Effector CD4-positive, alpha-beta T cell (primary cell): ENCODE measurements at places on chromosomes 3 and 15.
A peak's percentile ranks its signal among the peaks of the same experiment; 100 is the strongest.

GRCh38 chr3:114447950-114448479, 154.2 kb downstream of the TIGIT start:
- no peak for DNase-seq

GRCh38 chr3:151203051-151203420, at the start of gene GPR171:
Gene GPR171 (minus strand): TSS chr3:151203216. CDS start chr3:151199386, 3,830 bp downstream.
- peak; percentile 47 for DNase-seq

DNA sequence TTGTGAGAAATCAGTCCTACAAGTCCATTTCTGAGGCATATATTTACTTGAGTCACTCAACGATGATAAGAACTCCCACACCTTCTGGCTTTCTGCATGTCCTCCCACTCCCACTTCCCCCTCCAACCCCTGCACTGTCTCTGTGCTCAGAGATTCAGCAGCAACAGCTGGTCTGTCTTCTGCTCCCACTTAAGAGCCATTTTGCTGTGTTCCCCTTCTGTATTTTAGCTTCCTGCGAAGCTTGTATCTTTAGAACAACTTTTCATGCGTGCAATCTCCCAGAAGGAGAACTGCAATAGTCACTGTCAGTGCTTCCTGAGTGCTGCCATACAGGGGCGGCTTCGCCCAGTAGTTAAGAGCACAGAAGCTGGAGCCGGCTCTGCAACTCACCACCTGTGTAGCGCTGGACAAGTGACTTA, 90.0 kb upstream of the SPATA12 start:
- no peak for DNase-seq

DNA sequence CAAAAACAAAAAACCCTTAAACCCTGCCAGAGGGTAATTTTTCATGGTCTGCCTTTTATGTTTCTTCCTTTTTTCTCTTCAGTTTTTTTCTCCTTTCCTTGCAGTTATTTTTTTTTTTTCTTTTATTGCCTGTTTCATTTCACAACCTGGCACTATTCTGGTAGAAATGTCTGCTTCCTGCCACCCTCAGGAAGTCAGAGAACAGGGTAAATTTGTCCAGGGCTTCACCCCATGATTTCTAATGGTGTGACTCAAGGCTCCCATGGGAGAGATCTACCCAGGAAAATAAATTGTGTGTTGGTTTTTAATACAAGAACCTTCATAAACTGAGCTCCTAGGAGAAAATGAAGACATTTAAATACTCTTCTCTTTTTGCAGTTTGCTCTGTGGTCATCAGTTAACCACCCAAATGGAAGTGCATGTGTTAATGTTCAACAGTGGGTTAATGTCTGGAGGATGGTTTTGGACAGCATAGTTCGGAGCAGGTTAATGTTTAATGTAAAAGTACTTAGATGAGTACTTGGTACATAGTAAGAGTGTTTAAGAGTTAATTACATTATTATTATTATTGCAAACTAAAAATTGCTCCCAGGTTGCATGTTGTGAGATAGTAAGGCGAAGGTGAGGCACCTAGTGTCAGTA, 45.9 kb downstream of the CGNL1 start:
- no peak for DNase-seq

DNA sequence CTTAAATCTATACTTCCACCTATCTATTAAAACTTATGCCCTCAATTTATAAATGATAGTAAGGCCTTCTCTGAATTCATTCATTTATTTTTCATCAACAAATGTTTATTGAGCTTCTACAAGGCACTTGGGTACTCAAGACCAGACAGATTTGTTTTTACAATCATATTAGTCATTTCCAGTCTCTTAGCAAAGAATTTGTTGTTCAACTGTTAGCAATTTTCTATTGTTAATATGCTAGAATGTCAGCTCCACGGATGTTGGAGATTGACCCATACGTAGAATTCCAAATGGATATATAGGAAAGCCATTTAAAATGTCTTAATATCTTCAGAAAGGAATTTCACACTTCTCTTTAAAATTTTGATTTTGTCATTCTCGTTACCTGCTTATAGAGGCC, 36.7 kb downstream of the ZBTB38 start:
- no peak for DNase-seq

- no peak for DNase-seq
These were observed 15.8 kb downstream of the CX3CR1 start for GRCh38 chr3:39264053-39264452.

DNA sequence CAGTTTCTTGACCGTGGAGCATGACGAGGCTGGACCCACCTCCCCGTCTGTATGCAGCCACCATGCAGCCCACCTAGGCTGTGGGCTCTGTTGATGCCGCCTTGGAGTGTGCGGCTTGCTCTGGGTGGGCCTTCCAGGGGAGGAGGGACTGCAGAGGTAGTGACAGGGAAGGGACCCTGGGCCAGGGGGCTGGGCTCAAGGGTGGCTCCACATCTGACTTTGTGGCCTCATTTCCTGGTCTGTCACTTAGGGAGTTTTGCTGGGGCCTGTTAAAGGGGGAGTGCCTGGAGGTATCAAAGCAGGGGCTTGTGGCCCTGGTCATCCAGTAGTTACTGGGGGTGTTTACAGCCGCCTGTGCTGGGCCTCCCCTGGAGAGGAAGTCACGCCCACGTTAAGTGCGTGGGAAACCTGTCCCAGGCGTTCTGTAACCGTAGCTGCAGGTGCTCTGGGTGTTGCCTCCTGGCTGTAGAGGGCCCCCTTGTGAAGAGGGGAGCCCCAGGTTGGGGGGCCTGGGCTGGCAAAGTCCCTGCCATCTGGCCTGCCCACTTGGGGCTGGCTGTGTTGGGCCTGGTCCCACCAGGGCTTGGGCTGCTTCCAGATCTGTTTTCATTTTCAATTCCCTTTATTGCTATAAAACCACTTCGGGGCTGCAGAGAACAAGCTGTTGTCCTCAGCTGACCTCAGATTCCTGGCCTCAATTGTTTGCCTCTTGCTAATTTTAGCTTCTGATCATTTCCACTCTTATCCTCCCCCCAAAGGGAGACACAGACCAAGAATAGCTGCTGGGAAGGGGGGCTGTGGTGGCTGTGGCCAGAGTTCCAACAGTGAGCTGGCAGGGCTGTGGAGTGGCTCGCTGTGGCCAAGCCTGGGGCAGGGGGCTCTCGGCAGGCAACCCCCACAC, 26.5 kb downstream of the KLF13 start:
- no peak for DNase-seq

DNA sequence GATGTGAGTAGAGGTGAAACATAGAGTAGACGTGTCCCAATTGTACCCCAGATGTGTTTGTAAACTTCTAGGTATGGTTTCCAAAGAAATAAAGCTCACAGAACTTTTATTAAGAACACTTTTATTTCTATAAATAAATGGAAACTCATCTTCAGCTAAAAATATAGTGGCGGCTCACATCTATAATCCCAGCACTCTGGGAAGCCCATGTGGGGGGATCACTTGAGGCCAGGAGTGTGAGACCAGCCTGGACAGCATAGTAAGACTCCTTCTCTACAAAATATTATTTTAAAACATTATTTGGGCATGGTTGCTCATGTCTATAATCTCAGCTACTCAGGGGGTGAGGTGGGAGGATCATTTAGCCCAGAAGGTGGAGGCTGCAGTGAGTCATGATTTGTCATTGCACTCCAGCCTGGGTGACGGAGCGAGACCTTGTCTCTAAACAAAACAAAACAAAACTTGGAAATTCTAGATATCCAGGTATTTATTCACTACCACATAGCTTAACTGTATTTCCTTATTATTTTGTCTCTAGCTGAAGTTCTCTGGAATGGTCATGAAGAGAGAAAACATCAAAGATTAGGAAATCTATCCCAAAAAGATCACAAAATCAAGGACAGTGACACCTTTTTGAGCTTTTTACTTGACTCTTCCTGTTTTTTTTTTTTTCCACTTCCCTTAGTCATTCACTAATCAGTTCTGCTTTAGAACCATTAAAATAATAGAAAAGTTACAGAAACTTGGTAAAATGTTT, 258.1 kb downstream of the TIGIT start:
- DNase-seq, result no peak

- no peak for DNase-seq
These were observed 27.2 kb downstream of the SRPRB start for GRCh38 chr3:133832802-133833144.

GRCh38 chr3:194034346-194035336, 101.3 kb upstream of the HES1 start:
- DNase-seq, result no peak

DNA sequence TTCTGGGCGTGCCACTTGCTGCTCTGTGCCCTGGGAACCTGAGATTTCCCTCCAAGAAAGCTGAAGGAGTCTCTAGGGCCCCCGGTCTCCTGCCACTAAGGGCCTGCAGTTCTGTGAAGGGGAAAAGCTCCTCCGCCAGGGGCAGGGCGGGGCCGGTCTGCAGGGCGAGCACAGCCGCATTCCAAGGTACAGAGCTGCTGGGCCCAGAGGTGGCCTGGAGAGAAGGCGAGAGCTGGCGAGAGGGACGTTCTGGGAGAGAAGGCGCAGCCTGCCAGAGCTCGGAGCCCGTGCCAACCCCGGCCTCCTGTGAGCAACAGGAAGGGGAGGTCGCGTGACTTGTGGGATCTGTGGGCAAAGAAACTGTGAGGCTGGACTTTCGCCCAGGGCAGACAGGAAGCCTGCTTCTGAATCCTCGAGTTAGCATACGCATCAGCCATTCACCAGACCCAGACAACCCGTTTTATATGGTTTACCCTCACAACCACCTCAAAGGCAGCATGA, 500.4 kb downstream of the SHQ1 start:
- DNase-seq, result peak; percentile 26

DNA sequence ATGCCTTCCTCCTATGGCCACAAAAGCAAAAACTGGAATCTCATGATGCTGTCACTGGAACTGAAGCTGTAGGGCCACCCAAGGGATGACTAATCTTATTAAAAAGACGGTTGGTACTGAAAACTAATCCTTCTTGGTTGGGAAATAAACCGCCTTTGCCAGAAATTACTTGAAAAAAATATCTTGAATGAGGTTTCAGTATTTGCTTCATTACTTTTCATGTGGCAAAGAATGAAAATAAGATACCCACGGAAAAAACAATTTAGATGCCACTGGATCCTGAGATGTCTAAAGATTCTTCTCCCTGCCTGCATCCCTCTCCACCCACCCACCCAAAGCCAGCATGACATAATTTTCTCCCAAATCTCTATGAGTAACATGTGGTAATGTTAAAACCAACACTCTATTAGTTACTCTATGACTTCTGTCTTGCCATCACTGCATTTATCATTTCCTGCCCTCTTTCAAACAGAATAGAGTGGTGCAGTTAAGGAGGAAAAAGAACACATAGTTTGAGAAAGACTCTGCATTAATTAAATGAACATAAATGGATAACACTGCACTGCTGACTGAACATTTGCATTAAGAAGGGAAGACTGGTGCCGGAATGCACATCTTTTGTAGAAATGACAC, 111.8 kb upstream of the DPH6 start:
- DNase-seq, result no peak

DNA sequence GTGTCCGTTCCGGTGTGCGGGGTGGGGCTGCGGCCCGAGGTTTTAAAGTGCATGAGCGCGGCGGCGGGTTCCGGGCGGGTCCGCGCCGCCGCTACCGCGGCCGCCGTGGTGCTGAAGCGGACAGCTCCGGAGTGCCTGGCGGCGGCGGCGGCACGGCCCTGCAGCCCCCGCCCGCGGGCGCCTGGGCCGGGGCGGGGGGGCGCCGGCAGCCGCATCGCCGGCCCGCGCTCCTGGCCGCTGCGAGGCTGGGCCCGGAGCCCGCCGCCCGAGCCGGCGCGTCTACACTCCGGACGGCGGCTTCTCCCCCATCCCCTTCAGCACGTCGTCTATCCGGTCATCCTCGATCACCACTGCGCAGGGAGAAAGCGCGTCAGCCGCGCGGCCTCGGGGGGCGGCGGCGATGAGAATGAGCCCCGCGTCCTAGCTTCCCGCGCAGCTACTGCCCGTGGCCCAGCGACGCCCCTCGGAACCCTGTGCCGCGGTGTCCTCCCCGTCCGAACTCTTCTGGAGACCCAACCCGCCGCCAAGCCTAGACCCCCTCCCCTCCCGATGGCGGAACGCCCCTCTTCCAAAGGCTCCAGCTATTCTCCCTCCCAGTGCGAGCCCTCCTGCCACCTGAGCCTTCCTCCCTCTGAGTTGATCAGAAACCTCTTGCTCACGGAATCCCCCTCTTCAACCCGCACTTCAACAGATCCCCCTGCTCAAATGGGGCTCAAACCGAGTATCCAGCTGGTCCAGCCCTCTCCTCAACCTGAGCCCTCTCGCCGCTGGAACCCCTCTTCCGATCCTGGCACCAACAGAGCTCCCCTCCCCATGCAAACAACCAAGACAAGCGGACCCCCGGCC, 1.3 kb downstream of the CAMK2N2 start:
- peak; percentile 35 for DNase-seq

- DNase-seq, result no peak
These were observed 313.5 kb downstream of the PYDC2 start for GRCh38 chr3:191774485-191774884.

DNA sequence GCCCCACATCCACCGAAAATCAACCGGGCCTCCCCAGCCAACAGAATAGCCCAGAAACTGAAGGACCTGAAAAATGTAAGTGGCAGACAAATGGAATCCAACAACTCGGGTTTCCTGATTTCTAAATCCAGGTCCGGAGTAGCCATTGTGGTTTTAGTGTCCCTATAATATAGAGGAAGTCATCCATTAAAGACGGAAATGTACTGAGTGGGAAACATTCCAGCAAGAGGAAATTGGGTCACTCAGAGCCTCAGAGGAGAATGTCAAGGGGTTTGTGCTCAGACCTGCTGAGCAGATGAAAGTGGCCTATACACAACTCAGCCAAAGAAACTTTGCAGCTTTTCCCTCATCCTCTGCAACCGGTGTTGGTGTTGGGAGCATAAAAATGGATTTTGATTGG, 366.7 kb downstream of the ERC2 start:
- DNase-seq, result no peak

DNA sequence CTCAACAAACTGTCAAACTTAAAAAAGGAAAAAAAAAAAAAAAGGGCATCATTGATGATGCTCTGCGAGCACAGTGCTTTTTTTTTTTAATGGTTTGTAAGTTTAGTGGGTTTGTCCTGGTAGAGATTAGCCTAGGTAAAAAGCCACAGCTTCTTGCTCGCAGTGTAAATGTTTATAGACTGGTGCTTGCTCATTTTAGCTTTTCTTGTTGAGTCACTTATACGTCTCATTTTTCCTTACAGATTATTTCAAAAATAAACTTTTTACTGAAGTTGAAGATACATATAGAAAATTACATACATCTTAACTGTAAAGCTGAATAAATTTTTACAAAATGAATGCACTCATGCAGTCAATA, 16.5 kb upstream of the TRA2B start:
- DNase-seq, result no peak

DNA sequence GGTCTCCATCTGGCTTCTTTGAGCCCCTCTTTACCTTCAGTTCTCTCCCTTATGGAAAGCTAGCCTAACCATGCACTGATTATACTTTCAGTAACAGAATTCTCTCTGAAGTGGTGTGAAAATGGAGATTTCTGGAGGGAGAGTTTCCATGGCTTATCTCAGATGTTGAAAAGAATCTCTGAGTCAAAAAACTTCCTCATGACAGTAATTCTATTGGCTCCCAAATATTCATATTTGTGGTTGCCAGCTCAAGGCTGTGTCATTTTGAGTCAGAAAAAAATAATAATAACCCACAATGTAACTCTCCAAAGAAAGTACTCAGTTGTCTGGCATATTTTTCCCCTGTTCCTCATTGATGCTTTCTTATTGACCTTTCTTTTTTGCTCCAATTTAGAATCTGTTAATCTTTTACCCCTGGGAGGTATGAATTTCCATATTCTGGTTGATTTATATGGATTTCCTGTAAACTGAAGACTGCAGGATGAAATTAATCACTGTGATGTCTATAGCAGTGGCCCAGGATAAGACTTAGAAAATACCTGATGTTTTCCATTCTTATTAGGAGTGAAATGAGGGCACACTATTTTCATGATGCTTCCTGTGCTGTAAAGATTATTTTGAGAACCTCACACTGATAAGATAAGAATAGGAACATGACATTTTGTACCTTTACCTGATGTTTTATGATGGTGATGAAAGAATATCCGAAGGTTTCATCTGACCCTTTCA, 149.5 kb upstream of the EPHA3 start:
- no peak for DNase-seq
